ENCODE measurements at places on chromosomes 6 and 20.

GRCh38 chr6:1669996-1670395, 60.3 kb downstream of the FOXC1 start:
- no peak for DNase-seq

GRCh38 chr6:15914553-15914952, 214.3 kb upstream of the MYLIP start:
- no peak for DNase-seq

- no peak for DNase-seq
Observed at GRCh38 chr6:147131532-147132128, 72.6 kb upstream of the STXBP5 start.

DNA sequence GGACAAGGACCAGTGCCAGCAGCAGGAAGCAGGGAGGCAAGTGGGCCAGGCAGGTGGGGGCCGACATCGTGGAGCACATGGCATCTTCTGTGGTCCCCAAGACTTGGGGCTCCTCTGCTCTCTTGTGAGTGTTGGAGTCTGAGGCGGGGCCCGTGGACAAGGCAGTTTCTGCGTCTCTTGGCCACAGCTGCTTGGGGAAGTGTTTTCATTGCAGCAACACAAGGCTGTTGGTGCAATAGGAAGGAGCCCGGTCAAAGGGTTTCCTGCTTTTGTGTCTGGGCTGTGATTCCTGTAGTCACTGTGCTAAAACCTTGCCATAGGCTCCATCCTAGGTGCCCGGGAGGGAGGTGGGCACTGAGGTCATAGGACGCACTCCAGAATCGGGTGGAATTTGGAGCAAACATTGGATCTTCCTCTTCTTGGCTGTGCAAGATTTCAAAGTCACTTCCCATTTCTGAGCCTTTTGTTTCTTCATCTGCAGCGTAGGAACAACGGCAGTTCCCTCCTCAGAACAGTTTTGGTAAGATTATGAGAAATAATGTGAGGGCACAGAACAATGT, at the start of gene SIRPB2:
TSS of gene SIRPB2 (minus strand) at position 140 of the 560 bp plus-strand sequence. CDS start at position 79, 61 bp downstream.
- DNase-seq = no peak

- DNase-seq = no peak
Observed at GRCh38 chr6:12957321-12958051, 240.9 kb downstream of the PHACTR1 start.

- no peak for DNase-seq
Observed at GRCh38 chr6:126574301-126574700, 234.4 kb downstream of the CENPW start.

- no peak for DNase-seq
Observed at GRCh38 chr20:753136-753535, 15.2 kb downstream of the SLC52A3 start.

DNA sequence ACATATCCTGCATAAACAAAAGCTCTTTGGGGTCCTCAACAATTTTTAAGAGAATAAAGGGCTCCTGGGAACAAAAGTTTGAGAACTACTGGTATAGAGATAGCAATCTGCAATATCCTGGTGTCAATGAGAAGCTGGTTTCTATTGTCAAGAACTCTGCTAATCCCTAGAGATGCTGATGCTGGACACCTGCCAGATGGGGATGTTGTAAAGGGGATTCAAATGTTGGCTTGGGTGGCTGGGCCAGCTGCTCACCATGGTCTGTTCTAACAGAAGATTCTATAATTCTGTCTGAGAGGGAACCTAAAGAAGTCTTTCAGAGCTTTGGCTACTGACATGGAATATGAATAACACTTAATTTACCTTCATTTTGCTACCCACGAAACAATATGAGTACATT, 137.8 kb downstream of the BTBD9 start:
- no peak for DNase-seq

DNA sequence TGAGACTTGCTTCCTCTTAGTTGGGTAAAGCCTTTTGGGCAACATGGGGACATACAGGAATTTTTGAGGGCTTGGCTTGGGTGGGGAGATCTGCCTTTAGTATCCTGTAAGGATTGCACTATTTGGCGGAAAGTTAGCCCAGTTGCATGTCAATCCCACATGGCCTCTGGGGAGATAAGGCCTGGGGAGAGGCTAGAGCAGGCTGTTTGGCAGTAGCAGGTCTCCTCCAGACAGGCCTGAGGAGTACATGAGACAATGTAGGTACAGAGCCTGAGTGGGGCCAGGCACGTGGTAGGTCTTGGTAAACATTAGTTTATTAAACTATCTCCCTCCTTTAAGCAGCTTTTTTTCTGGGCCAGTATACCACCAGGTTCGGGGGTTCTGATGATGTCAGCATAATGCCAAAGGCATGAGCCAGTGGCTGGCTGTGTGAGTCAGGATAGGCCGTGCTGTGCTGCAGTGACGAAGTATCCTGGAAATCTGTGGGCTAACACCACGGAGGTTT, 147.9 kb downstream of the VEGFA start:
- DNase-seq = no peak

- DNase-seq = no peak
Observed at GRCh38 chr20:40241596-40242343, 447.3 kb downstream of the MAFB start.

- no peak for DNase-seq
Observed at GRCh38 chr6:131362070-131362469, 211.0 kb upstream of the ARG1 start.

GRCh38 chr6:53014063-53014462, 19.0 kb upstream of the GSTA4 start:
- DNase-seq = no peak

DNA sequence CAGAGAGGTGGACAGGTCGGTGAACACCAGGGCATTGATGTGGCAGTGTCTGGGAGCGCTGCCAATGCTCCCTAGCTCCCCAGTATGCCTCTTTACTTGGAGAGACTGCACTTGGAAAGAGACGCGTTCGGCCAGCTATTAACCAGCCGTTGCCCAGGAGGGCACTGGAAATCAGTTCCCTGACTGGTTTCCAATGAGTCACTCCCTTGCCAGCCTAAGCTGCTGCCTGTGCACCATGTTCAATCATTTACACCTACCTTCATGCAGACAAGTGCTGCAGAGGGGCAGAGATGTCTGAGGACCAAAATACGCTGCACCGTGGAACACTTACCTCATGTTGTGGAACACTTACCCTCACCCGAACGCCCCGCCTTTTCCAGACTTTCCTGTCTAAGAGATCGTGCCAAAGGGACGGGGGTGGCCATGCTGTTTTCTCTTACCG, 151.6 kb downstream of the SOBP start:
- DNase-seq = peak; percentile 32

DNA sequence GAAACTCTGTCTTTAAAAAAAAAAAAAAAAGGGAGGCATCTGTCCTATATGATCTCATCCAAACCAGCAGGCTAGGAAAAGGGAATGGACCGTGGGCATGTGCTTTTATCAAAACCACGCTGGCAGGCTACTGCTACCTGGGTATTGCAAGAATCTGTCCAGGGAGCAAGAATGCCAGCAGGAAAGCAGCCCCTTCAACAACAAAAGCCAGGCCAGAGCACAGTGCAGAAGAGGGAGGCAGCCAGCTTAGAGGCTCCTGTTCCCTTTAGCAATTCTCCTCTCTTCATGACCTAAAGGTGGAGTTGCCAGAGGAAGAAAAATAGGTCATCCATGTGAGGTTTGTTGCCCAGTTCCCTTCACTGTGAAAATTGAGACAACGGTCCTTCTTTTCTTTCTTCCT, 18.2 kb downstream of the TBC1D20 start:
- DNase-seq = peak; percentile 17

GRCh38 chr6:21891080-21891479, 297.5 kb downstream of the SOX4 start:
- DNase-seq = no peak

- DNase-seq = no peak
Observed at GRCh38 chr6:130843575-130844320, 16.5 kb downstream of the SMLR1 start.

DNA sequence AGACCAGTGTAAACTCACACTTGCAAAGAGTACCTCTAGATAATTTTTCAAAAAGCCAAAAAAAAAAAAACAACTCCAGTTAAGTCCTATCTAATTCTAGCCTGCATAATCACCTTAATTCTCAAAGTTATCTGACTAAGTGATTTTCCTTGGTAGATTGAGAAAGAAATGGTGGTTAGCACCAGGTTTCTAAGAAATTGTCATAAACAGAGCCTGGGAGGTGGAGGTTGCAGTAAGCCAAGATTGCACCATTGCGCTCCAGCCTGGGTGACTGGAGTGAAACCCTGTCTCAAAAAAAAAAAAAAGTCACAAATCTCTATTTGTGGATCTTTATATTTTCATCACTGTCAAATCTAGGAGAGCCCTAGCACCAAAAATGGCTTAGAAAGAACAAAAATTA, 8.9 kb downstream of the FBXO5 start:
- DNase-seq = no peak

DNA sequence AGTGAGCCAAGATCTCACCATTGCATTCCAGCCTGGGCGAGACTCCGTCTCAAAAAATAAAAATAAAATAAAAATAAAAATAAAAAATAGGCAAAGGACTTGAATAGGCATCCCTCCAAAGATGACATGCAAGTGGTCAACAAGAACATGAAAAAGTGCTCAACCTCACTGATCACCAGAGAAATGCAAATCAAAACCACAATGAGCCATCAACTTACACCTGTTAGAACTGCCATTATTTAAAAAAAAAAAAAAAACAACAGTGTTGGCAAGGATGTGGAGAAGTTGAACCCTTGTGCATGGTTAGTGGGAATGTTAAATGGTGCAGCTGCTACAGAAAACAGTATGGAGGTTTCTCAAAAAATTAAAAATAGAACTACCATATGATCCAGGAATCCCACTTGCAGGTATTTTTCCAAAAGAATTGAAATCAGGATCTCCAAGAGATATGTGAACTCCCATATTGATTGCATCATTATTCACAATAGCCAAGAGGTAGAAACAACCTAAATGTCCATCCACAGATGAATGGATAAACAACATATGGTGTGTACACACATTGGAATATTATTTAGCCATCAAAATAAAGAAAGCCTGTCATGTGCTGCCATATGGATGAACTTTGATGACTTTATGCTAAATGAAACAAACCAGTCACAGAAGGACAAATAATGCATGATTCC, 2.8 kb downstream of the C20orf203 start:
- no peak for DNase-seq

GRCh38 chr6:113449051-113449450, 408.1 kb upstream of the MARCKS start:
- DNase-seq = no peak

DNA sequence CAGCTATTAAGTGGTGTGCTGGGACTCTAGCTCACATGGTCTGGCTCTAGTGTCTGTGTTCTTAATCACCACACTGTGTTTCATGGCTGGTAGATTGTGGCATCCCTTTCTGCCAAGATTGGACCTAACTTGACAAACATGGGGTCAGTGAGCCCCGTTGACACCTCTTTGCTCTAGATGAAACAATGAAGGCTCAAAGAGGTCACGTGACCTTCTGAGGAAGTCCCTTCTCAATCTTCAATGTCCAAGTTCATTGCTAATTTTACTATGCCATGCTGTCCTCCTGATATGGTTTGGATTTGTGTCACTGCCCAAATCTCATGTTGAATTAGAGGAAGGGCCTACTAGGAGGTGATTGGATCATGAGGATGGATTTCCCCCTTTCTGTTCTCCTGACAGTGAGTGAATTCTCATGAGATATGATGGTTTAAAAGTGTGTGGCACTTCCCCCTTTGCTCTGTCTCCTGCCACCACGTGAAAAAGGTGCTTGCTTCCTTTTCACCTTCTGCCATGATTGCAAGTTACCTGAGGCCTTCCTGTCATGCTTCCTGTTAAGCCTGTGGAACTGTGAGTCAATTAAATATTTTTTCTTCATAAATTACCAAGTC, 177.8 kb upstream of the MYLIP start:
- no peak for DNase-seq

- DNase-seq = no peak
Observed at GRCh38 chr6:135985471-135985870, 134.0 kb downstream of the PDE7B start.

- no peak for DNase-seq
Observed at GRCh38 chr6:37131104-37131959, 38.6 kb upstream of the PIM1 start.

GRCh38 chr6:100338090-100338489, 126.6 kb downstream of the SIM1 start:
- no peak for DNase-seq
